ENCODE measurements at places on chromosomes 13 and 19. TPM values are rescaled to one million over a fixed set of nuclear protein-coding genes. Genes with fewer than 3 reads are reported as not detected.

The SIGLEC12 gene
- not detected for total RNA-seq

The ZNF724 gene
- total RNA-seq: 3.9 TPM

The ZNF91 gene
- 50.2 TPM for total RNA-seq

The CRX gene
- not detected for total RNA-seq

The INAFM1 gene
- total RNA-seq: 11.3 TPM

The ZNF43 gene
- 14.1 TPM for total RNA-seq

The PPP6R1 gene
- 49.6 TPM for total RNA-seq

The C19orf67 gene
- not detected for total RNA-seq

Measured in suprapubic skin (tissue), 4 donors.